ENCODE measurements at places on chromosomes 11 and 22.

DNA sequence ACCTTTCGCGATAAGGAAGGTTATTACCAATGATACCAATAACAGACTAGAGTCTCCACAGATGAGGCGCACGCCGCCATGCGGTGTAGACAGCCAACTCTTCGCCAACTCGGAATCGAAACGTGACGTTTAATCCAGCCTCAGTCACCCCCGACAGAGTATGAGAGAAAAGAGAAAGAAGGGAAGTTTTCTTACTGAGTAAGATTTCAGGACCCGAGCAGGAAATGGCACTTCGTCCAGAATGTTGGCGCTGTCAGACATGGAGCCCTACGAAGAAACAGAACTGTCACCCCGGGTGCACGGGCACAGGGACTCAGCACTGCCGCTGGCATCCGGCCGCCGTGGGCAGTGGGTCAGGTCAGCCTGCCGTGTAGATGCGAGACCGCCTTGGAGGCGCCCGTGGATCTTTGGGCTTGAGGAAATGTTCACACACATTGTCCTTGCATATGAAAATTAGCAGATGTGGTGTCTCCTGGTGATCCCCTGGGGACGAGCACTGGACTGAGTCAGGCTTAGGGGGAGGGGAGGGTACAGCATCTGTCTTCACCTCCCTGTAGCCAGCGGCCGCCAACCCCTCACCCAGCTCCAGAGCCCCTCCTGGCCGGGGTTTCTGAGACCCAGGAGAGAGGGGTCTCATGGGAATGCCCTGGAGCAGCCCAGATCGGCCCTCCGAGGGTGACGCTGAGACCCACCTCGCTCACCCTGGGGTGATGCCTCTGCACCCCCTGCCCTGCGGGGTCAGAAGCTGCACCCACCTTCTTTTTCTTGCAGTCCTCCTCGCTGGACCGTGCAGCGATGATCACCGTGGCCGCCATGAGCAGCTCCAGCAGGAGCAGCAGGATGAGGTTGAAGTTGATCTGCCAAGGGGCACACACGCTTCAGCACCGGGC, 8.3 kb downstream of the MLC1 start:
- no peak for DNase-seq

DNA sequence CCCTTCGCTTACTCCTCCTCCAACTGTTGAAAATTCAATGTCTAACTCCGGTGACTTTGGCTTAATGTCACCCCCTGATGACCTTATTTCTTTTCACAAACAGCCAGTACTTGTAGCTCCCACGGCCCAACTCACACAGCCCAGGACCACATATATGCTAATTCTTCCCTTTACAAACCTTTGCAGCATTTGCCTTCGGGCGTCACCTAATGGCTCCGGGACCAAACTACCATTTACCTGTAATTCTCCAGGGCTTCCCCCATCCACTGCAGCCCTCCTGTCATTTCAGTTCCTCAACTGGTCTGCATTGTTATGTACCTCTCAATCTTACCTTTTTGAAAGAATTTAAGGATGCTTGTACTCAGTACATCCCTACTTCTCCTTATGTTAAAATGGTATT, 29.8 kb upstream of the OR56B4 start:
- no peak for DNase-seq

GRCh38 chr11:403761-404431, 9.9 kb downstream of the PKP3 start:
- DNase-seq: no peak

DNA sequence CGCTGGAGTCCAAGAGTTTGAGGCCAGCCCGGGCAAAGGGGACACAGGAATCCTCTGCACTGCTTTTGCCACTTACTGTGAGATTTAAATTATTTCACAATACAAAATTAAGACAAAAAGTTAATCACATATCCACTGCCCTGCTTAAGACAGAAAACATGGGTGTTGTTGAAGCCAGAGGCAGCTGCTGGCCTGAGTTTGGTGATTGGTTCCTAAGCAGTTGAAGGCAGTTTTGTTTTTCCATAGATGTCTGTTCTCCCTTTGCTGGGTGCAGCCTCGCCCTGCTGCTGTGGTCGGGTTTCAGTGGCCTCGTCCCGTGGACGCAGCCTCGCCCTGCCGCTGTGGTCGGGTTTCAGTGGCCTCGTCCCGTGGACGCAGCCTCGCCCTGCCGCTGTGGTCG, 70.2 kb upstream of the PPP6R3 start:
- DNase-seq: no peak

GRCh38 chr22:21650823-21651520, 8.9 kb downstream of the SDF2L1 start:
- no peak for DNase-seq

DNA sequence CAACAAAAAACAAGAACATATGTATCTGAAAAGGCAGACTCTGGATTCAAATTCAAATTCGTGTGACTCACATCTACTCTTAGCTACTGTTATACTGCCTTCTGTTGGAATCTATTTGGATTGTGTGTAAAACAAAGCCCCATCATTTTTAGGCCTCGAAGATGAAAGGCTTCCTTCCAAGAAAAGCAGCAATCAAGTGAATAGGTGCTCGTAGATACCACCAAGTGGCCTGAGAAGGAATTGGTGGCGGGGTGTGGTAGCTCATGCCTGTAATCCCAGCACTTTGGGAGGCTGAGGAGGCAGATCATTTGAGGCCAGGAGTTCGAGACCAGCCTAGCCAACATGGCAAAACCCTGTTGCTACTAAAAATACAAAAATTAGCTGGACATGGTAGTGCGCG, 4.2 kb downstream of the GRAMD1B start:
- no peak for DNase-seq

DNA sequence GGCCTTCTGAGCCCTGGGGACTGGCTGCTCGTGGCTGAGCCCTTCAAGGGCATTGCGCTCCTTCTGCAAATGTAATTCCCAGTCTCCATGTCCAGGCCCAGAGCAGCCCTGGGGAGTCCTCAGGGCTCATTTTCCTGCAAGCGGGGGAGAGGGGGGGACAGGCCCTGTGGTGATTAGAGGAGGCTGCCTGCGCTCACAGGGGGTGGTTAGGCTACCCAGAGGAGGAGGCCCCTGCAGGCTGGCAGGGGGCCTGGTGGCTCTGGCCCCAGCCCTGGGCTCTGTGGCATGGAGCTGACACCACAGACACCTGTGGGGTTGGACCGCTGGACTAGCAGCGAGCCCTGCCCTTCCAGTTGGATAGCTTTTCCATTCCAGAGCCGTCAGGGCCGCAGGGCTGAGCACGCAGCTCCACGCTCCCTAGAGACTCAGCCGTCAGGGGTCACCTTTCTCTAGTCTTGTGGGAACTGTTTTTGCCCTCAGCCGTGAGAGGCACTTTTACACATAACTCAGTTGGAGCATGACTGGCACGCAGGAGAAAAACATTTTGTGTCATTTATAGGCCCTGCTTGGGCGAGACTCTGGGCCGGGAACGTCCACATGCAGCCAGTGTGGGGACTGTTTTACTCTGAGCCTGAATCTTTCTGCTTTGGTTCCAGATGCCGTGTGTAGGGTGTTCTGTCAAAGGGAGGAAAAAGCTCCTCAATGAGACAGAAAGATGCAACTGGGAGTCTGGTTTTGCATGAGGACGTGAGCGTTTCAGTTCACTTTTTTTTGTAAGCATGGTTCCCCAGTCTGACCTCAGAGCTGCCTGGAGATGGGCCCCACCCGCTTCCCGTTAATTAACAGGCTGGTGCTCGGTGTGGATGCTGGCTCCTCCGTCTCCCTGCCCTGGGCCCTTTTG, 58.1 kb downstream of the LRP5 start:
- DNase-seq: no peak

DNA sequence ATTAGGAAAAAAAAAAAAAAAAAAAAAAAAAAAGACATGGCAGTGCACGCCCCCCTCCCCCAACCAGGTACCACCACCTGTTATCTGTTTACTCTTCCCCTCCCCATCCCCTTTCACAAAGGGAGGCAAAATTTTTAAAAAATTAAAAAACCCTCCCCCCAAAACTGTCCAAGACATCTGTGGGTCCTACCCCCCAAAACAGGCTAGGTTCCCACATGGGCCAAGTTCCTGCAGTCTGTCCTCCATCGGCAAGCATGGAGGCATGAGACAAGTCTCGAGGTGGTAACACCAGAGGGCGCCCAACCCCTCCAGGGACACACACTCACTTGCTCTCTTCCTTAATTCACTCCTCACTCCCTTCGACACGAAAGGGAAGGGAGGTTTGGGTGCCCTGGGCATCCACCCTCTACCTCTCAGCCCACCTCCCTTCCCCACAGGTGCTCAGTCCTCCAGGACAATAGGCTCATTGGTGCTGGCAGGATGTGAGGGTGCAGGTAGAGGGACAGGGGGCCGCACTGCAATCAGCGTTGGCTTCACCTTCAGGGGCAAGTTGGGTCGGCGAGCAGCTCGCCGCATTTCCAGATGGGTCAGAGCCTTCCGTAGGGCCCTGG, 2.2 kb upstream of the TUT1 start:
- DNase-seq: peak; percentile 87

GRCh38 chr11:9008011-9008550, 4.3 kb upstream of the NRIP3 start:
- no peak for DNase-seq

- DNase-seq: peak; percentile 67
These were observed 38.5 kb upstream of the CYP2D6 start for GRCh38 chr22:42169055-42169469.

DNA sequence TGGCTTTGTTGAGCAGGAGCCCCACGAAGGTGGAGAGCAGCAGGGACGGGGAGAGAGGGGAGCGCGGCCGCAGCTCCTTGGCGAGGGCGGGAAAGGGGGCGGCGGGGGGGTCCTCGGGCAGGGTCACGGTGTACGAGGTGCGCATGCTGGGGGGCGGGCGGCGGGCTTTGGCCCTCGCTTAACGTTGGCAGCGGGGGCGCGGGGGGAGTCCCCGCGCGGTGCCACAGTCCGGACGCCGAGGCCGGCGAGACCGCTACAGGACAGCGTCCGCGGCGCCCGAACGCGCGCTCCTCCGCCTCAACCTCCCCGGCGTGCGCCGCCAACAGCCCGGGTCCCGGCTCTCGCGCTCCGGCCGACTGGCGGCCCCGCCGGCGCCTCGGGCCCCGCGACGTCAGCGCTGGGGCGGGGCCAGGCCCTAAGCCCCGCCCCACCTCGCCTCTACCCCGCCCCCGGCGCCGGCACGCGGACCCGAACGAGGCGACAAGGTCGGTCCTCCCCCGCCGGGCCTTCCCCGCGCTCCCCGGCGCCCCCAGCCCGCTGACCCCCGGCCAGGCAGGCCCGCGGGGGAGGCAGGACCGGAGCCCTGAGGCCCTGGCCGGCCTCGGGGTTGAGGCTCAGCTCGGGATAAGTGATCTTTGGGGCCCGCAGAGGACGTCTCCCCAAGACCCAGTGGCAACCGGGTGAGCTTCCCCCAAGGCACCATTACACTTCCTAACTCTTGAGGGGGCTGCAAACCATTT, 17.5 kb downstream of the USP2 start:
- DNase-seq: peak; percentile 70

DNA sequence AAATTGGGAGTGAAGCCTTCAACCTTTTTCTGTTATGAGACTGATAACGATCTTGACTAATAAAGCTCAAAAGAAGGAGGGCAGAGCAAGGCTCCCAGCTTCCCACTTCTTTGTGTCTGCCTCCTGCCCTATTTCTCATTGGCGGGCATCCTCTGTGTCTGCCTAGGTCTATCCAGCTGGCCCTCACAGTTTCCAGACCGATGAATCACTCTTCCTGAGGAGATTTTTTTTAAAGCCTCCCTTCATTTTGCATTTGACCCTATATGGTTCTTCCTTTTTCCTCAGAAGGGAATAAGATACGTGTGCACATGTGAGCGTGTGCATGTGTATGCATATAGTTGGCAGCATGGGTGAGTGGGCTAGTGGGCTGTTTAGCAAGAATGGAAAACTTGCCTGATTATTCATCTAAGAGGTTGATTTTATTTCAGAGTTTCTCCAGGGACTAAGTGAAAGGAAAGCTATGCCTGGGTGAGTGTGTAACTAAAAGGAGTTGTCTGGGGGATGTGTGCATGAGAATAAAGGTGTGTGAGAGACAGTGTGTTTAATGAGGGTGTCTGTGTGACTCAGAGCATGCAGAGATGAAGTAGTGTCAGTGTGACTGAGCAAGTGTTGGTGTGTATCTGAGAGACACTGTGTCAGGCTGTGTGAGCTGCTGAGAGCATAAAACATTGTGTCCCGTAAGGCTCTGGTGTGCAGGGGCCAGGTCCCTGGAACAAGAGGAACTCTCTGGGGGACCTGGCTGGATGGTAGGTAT, 12.2 kb downstream of the PHLDB1 start:
- DNase-seq: no peak

GRCh38 chr11:41254966-41255365, 204.5 kb downstream of the LRRC4C start:
- no peak for DNase-seq

GRCh38 chr11:23201936-23202522, 341.8 kb upstream of the CCDC179 start:
- DNase-seq: no peak

DNA sequence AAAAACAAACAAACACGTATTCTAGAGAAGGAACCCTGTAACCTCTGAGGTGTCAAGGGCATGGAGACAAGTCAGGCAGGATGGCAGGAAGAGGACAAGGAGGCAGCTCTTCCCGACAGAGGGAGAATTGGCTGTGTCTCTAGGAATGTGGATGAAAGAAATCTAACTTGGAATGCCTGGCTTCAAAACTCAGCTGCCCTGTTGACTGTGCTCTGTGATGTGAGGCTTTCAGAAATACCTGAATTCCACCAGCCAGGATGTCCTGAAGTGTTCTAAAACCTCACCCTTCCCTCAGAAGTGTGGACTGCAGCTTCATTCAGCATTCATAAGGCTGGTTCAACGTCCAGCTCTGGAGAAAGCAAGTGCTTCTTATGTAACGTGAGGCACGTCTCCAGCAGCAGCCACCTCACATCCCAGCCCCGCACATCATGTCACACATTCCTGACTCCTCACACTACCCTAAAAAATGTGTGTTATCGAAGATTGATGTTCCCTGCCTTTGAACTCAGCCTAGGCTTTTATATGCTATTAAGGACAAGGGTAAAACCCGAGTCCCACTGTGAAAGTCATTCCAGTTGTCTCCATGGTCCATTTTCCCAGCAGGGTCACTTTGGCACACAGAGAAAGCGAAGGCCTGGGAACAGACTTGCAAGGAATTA, 398.9 kb downstream of the ETS1 start:
- no peak for DNase-seq

GRCh38 chr11:34827228-34827627, 89.0 kb downstream of the APIP start:
- no peak for DNase-seq

GRCh38 chr11:34332524-34332923, 25.3 kb downstream of the ABTB2 start:
- no peak for DNase-seq

- no peak for DNase-seq
These were observed 10.8 kb downstream of the PARVA start for GRCh38 chr11:12388173-12388572.

- DNase-seq: peak; percentile 15
These were observed 565.1 kb upstream of the CCDC179 start for GRCh38 chr11:23425381-23425780.

Measured in stomach (tissue), 19 donors.